ENCODE measurements at places on chromosomes 1 and 21.

DNA sequence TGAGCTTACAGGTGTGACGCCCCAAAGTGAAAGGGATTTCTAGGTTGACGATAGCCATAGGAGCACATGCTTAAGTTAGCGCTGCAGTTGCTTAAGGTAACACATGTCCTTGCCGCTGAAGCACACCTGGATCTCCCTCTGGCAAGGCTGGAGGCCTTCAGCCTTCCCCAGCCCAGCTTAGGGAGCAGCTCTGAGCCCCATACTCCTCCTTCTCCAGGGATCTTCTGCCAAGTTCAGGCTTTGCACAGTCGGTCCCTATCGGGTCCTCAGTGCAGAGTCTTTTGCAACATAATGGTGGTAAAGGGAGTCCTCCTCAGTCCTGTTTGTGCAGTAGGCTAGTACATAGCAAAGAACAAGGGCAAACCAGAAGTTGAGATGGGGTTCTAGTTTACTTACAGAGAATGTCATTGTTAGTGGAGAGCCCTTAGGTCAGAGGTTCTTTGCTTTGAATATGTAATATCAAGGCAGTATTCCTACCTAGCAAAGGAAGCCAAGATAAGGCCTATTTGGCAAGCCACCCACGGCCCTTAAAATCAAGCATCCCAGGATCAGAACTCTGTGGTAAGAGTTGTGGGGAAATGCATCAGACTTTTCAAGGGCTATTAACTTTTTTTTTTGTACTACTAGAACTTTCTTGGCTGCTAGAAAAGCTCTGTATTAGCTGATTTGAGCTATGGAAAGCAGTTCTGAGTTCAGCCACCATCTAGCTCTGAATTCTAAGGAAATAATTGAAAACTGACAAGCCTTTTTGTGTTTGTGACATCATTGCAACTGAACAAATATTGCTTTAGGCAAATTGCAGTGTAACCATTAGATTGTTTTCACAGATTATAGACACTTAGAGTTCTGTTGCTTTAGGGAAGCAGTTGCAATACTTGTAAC lies 1.4 kb downstream of the EVA1C start:
- DNase-seq: no peak

GRCh38 chr1:219329578-219329977 lies 155.9 kb downstream of the LYPLAL1 start:
- DNase-seq: no peak

DNA sequence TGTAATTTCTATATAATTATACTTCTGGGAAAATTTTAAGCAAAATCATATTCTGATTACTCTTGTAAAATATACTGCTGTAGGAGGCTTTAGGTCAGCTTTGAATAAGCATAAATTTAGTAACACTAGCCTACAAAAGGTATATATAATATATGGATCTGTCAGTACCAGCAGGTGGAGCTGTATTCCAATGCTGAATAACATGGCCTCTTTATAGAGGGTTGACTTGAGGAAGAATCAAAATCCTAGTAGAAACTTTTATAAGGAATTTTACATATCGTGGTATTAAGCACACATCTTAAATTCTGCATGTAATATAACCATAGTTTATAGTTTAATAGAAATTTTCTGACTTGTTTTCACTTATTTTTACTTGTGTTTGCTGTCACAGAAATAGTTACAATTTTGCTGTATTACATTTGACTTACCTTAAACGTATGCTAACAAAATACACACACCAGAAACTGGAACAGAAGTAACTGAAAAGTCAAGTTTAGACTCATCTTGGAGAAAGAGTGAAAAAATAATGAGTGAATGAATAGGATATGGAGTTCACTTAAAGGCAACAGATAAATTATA lies 79.3 kb downstream of the HMCN1 start:
- no peak for DNase-seq

DNA sequence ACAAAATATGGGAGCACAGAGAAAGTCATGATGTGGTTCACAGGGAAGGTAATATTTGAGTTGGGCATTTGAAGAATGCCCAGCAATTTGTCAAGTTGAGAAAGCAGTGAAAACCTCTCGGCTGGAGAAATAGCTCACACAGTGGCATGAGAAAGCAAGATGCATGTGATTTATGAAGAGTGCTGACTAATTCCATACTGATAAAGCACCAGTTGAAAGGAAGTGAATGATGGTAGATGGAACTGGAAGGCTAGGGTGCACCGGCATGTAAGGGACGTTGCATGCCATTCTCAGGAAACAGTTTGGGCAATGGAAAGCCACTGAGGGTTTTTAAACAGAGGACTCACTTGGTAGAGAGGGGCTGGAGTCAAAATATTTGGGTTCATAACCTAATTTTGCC lies 53.5 kb upstream of the MTF2 start:
- no peak for DNase-seq

DNA sequence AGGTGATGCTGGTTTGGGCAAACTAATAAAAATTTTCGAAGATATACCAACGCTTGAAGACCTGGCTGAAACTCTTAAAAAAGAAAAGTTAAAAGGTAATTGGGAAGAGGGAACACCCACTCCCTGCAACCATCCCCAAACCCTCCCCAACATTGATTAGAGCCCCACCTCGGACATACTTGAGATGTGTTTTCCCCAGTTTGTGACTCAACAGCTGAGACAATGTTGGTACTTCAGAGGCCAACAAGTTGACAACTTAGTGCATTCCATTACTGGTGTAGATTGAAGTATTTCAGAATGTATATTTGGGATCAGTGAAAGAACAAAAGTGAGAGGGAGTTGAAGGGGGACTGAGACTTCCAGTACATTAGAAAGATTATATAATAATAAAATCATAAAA lies 5.1 kb downstream of the IFI16 start:
- no peak for DNase-seq

DNA sequence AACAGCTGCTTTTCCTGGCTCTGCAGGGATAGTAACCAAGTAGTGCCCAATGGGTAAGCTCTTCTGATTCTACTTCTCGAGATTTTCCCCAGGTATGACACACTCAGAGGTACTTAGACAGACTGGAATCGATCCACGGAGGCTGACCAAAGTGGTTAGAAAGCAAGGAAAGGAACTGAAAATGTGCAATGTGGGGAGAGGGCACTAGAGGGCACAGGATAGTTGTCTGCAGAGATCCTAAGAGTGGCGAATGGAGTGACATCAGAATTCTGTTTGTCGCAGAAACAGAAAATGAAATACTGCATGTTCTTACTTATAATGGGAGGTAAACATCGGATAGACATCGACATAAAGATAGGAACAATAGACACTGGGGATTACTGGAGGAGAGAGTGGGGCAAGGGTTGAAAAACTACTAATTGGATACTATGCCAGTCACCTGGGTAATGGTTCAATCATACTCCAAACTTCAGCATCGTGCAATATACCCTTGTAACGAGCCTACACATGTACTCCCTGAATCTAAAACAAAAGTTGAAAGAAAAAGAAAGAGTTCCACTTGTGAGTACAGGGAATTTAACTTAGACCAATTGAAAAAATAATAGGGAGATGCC lies 23.3 kb downstream of the CYP2J2 start:
- peak; percentile 7 for DNase-seq

- DNase-seq: no peak
Observed at GRCh38 chr1:197797010-197797409, 21.7 kb upstream of the DENND1B start.

GRCh38 chr1:102837551-102837950 lies 270.8 kb downstream of the COL11A1 start:
- DNase-seq: no peak

GRCh38 chr1:220991959-220992704 lies 112.9 kb downstream of the HLX start:
- no peak for DNase-seq

DNA sequence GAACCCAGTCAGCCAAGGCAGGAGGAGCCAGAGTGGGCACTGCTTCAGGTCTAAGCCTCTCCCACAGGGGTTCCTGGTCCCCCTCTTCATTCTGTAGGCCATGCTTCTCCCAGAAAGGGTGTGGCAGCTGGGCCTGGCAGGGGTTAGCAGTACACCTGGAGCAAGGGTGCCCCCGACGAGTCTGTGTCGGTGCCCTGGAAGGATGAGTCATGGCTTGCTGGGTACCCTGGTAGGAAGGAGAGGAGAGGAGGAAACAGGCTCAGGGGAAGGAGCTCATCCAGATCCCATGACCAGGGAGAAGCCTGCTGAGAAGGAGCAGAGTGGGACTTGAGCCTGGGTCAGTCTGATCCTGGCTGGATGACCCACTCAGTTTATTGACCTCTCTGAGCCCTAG lies 10.3 kb downstream of the KDF1 start:
- DNase-seq: no peak

DNA sequence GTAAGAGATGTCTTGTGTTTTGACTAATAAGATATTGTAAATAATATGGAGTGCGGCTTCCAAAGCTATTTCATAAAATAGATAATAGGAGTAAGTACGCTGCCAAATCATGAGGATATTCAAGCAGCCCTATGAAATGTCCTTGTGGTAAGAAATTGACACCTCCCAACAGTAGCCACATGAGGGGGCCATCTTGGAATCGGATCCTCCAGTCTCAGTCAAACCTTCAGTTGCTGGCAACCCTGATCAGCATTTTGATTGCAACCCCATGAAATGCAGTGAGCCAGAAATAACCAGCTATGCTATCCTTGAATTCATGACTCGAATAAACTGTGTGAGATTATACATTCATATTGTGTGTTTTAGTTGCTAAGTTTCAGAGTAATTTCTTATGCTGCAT lies 212.4 kb downstream of the PLA2G4A start:
- DNase-seq: no peak

GRCh38 chr1:185241127-185241526 lies 75.9 kb downstream of the IVNS1ABP start:
- DNase-seq: no peak

- DNase-seq: no peak
Observed at GRCh38 chr21:46128106-46128932, 27.1 kb downstream of the FTCD start.

DNA sequence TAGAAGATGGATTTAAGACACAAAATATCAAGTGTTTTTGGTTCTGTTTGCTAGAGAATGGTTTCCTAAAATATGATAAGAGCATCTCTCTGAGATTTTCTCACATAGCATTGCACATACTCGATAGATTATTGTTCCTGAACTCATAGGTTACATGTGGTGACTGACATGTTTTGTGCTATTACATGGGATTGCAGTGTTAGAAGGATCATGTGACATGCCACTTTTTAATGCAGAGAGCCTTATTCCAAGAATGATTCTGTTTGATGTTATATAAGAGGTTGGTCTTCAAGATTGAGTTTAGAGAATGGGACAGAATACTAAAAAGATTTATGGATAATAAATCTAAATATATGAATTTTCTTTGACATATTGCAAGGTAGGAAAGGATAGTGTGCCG lies 34.4 kb upstream of the SPAG17 start:
- DNase-seq: no peak

- DNase-seq: no peak
Observed at GRCh38 chr1:121586369-121587229, 401.8 kb downstream of the SRGAP2C start.

DNA sequence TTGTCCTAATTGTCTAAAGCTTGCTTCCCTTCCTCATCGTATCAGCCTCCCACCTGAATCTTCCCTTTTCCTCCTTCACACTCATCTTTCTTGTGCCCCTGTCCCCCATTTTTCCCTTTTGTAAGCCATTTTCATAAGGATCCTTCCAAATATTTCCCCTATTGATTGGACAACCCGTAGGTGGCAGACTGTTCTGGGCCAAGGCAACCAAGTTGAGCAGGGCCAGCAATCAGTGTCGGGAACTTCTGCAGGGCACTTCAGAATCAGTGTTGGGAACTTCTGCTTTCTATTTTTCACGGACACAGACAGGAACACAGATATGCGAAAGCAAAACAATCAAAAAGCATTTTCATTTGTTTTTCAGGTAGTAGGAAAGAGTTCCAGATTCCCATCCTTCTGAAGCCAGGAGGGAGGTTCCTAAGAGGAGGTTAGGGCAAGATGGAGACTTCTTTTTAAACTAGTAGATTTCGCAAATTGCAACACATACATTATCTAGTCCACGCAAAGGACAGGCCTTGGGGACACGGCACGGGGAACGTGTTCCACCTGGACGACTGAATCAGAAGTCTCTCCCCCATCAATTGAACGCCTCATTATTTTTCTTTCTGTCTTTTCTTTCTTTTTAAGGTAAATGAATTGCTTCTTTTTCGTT lies 691 bp upstream of the MPZL1 start:
- DNase-seq: no peak

GRCh38 chr1:62196086-62196690 lies 1.5 kb downstream of the L1TD1 start:
- no peak for DNase-seq

DNA sequence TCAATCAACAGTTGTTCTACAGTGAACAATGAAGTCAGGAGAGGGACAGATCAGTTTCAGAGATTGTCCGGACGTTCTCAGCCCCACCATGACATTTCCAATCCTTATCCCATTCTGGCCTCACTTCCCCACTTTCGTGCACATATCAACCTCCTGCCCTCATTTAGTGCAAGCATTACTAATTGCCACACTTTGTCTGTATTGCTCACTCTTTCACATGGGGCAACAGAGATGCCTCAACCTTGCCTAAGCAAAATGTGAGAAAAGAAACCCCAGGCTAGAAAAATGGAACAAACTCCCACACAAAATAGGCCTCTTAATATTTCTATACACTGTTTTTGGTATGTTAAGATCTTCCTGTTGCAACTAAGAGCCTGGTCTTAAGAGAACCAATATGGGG lies 8.9 kb upstream of the RGS1 start:
- DNase-seq: no peak

DNA sequence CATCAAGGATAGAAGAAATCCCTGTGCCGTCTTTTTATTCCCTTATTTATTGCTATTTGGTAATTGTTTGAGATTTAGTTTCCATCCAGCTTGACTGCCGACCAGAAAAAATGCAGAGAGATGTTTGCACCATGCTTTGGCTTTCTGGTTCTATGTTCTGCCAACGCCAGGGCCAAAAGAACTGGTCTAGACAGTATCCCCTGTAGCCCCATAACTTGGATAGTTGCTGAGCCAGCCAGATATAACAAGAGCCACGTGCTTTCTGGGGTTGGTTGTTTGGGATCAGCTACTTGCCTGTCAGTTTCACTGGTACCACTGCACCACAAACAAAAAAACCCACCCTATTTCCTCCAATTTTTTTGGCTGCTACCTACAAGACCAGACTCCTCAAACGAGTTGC lies 99.0 kb downstream of the TGFB2 start:
- DNase-seq: no peak

DNA sequence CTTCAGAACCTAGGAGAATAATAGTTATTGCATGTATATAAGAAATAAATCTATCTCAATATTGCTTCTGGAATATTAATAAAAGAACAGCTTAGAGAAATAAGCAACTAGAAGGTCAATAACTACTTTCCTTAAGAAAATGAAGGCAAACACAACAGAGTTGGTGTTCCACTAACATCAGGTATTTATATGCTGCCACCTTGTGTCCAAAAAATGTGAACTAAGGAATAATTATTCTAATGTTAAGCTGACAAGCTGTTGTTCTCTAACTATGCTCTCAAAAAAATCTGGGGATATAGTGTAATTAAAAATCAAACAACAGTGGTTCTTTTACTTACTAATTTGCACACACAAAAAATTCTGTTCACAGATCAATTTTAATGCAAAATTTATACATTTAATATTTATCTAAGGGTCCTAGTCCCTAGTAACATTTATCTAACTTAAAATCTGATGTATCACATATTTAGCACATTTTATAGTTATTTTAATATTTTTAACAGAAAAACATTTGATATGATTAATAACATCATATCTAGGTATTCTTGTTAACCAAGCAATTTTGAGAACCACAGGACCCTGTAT lies 39.6 kb downstream of the UCHL5 start:
- DNase-seq: peak; percentile 9
